Neuronal stem cell (in vitro differentiated cells): ENCODE measurements at places on chromosomes 6 and 20.

- H3K4me1 ChIP-seq = no peaks in the 10 kb centered on the region
- H3K27ac ChIP-seq = no peak overlapping the region
- no peak overlapping the region for H3K4me3 ChIP-seq
- peaks cover 92% of the 10 kb centered on the region for H3K36me3 ChIP-seq
- no peaks in the 10 kb centered on the region for H3K27me3 ChIP-seq
Observed at GRCh38 chr6:36969988-36970891, 15.7 kb downstream of the PI16 start.

- DNase-seq = no peak
- H3K4me3 ChIP-seq = no peak overlapping the region
- no peaks in the 10 kb centered on the region for H3K4me1 ChIP-seq
- peaks cover 34% of the 10 kb centered on the region for H3K27me3 ChIP-seq
- H3K27ac ChIP-seq = no peak overlapping the region
- H3K36me3 ChIP-seq = no peaks in the 10 kb centered on the region
Observed at GRCh38 chr20:36315545-36316351, 9.6 kb downstream of the DLGAP4 start.

DNA sequence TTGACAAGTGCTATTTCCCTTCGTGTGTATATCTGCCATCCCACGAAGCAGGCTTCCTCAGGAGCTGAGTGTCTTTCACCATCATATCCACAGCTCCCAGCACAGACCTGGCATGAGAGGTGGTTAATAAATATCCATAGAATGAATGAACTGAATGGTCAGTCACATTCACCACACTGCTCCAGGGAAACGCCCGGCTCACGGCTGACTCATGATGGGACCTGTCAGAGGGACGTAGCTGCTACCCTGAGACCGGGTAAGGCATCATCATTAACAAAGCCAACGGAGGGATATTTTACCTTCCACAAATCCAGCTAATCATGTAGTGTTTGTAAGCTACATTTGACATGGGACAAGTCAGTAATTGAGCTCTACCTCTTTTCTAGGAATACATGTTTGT, 12.5 kb downstream of the AGPAT4 start:
- H3K36me3 ChIP-seq = peaks cover 19% of the 10 kb centered on the region
- DNase-seq = no peak
- H3K27me3 ChIP-seq = no peaks in the 10 kb centered on the region
- H3K27ac ChIP-seq = no peak overlapping the region
- no peak overlapping the region for H3K4me3 ChIP-seq

DNA sequence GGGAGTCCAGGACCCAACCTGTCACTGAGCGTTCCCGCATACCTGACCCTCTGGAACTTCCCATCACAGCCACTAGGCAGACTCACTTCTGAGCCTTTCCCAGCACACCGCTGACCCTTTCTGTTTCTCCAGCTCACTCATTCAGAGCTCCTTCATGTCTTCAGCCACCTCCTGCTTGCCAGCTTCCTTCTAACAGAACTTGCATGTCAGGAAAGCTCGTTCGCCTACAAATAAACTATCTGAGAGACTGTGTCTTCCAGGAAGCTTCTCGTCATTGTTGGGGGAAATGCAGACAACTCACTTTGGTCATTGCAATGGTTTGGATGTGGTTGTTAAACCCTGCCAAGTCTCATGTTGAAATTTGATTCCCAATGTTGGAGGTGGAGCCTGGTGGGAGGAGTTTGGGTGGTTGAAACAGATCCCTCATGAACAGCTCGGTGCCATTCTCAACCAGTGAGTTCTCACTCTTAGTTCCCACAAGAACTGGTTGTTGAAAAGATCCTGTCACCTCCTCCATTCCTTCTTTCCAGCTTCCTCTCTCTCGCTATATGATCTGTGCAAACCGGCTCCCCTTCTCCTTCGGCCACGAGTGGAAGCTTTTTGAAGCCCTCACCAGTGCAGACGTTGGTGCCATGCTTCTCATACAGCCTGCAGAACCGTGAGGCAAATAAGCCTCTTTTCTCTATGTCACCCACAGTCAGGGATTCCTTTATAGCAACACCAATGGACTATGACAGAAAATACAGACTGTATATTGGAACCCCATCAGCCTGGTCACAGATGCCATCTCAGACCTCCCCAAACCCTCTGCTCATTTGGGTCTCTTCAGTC, 1.4 kb upstream of the MUC21 start:
- H3K27me3 ChIP-seq = no peaks in the 10 kb centered on the region
- peak overlapping the region; percentile 30 for H3K27ac ChIP-seq
- peak; percentile 21 for DNase-seq
- no peaks in the 10 kb centered on the region for H3K36me3 ChIP-seq

- no peaks in the 10 kb centered on the region for H3K36me3 ChIP-seq
- H3K4me1 ChIP-seq = peaks cover 29% of the 10 kb centered on the region
- DNase-seq = peak; percentile 70
- peak overlapping the region; percentile 92 for H3K27ac ChIP-seq
- no peak overlapping the region for H3K4me3 ChIP-seq
Observed at GRCh38 chr20:58883241-58883691, 30.8 kb downstream of the GNAS start.

DNA sequence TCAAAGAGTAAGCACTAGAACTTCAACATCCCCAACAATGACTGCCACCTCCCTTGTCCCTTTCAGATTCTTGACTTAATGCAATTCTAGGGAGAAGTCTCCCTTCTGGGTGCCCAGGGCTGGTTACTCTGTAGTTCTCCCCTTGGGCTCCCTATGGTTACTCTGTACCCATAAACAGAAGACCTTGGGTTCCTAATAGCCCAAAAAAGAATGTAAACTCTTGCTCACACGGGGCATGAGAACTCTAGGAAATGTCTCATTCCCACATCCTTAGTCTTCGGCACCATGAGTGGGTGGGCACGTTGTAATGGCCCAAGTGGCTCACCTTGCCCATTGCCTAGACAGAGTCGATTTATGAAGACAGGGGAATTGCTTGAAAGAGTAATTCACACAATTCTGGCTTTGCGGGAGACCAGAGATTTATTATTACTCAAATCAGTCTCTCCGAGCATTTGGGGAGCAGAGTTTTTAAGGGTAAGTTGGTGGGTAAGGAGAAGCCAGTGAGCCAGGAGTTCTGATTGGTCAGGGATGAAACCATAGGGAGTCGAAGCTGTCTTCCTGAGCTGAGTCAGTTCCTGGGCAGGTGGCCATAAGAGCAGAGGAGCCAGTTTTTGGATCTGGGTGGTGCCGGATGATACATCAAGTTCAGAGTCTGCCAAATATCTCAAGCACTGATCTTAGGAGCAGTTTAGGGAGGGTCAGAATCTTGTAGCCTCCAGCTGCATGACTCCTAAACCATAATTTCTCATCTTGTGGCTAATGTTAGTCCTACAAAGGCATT, 61.2 kb upstream of the SIRPG start:
- H3K36me3 ChIP-seq = no peaks in the 10 kb centered on the region
- H3K27ac ChIP-seq = no peak overlapping the region
- no peak for DNase-seq
- H3K27me3 ChIP-seq = peaks cover 8% of the 10 kb centered on the region
- no peak overlapping the region for H3K4me3 ChIP-seq
- no peaks in the 10 kb centered on the region for H3K4me1 ChIP-seq

DNA sequence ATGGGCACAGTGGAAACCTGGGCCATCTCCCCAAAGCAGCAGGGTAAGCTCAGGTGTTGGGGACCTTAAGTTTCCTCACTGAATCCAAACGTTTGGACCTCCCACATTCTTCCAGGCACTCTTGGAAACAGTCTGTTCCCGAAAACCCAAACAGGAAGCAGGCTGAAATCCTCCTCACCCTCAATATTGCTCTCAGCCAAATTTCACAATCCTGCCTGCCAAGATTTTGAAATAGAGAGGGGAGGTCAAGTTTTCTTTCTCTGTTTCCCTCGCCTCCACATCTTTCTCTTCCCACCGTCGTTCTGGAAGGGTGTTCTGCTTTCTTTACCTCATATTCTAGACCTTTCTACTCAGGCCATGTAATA, 392.0 kb upstream of the SASH1 start:
- H3K27me3 ChIP-seq = peaks cover 46% of the 10 kb centered on the region
- no peak for DNase-seq
- H3K4me1 ChIP-seq = no peaks in the 10 kb centered on the region

DNA sequence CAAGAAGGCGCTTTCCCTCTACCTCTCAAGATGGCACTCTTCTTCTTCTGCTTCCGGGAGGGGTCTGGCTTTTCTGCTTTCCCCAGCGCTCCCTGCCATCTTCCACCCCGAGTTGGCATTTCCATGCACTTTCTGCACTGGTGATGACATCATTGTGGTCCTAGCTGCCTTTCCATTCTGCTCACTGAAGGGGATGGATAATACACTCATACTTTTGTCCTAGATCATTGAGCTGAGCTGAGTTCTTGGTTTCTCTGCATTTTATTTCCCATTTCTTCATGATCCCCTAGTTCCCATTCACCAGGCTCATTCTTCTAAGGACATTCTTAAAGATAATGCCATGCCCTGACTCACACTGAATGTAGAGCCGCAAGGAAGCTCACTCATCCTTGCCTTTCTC, 96.7 kb downstream of the EDN1 start:
- H3K27ac ChIP-seq = no peak overlapping the region
- no peaks in the 10 kb centered on the region for H3K4me1 ChIP-seq
- DNase-seq = no peak
- H3K36me3 ChIP-seq = no peaks in the 10 kb centered on the region

- no peak for DNase-seq
- H3K27ac ChIP-seq = no peak overlapping the region
- H3K27me3 ChIP-seq = no peaks in the 10 kb centered on the region
- no peaks in the 10 kb centered on the region for H3K36me3 ChIP-seq
- no peak overlapping the region for H3K4me3 ChIP-seq
Observed at GRCh38 chr6:131894493-131895424, 56.4 kb downstream of the CCN2 start.

DNA sequence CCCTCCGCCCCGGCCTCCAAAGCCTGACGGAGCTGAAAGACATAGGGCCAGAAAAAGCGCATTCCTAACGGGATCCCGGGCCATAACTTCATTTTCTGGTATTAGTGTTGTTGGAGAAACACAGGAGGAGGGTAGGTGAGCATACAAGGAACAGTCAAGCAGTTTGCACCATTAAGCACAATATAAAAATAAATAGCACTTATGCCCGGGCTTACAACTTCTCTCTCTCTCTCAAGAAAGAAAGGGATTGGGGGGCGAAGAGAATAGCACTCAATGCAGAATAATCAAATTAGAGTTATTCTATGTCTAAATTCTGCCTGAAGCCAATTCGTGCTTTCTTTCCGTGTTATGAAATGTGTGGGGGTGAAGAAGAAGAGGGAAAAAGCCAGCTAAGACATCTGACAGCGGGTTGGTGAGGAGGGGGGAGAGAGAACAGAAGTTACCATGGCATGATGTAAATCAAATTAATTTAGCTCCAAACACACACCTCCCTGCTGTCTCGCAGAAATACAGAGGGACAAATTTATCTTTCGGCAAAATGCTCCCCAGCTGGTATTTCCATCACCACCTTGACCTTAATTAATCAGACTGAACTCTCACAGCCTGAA, 508 bp upstream of the METTL24 start:
- no peak for DNase-seq
- no peaks in the 10 kb centered on the region for H3K36me3 ChIP-seq
- H3K4me1 ChIP-seq = peaks cover 27% of the 10 kb centered on the region
- H3K27me3 ChIP-seq = no peaks in the 10 kb centered on the region
- no peak overlapping the region for H3K27ac ChIP-seq
- H3K4me3 ChIP-seq = peak overlapping the region; percentile 78

GRCh38 chr6:137237413-137238170, 18.4 kb upstream of the IFNGR1 start:
- no peak overlapping the region for H3K27ac ChIP-seq
- no peaks in the 10 kb centered on the region for H3K4me1 ChIP-seq
- no peak overlapping the region for H3K4me3 ChIP-seq
- no peaks in the 10 kb centered on the region for H3K27me3 ChIP-seq
- no peaks in the 10 kb centered on the region for H3K36me3 ChIP-seq
- no peak for DNase-seq

DNA sequence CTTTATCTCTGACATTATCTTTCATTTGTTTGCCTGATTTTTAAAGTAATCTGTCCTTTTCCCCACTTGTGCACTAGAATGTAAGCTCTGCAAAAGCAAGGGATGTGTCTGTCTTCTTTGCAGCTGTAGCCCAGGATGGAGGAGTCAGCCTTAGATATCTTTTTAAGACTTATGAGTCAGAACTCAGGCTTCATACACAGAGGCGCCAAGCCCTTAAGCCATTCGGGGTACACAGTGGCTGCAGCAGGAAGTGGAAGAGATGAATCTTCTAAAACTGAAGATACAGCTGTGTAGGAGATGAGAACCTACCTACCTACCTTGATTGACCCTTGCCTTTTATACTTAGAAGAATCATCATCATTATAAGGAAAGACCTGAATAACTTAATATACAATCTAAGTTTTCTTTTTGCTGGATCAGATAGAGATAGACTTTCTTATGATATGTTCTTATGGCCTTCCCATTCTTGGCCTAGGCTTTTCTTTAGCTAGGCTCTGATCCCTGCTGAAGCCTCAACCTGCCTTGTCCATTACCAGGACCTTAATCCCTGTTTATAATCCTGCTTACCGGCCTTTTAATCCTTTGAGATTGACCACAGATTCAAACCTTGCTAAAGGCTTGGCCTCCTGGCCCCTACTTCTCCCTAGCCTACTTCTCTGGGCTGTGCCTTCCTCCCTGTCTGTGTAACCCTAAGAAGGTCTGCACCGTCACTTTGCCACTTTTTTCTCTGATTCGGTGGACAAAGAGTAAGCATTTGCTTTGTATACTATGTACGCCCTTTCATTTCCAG, 304.5 kb downstream of the PRL start:
- H3K36me3 ChIP-seq = no peaks in the 10 kb centered on the region
- no peaks in the 10 kb centered on the region for H3K27me3 ChIP-seq
- no peak for DNase-seq
- no peak overlapping the region for H3K27ac ChIP-seq
- H3K4me3 ChIP-seq = no peak overlapping the region

DNA sequence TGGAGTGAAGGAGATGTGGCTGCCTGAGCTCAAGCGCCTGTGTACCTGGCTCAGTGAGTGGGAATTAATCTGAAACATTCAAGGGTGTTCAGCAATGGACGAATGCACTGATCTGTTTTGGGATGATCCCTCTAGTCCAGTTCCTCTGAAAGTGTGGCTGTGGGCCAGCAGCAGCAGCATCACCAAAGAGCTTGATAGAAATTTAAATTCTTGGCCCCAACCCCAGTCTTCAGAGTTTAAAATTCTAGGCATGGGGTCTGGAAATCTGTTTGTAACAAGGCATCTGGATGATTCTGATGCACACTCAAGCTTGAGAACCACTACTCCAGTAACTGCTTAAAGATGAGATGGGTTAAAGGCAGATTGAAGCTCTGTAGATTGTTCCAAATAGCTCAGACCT, 59.2 kb downstream of the STMND1 start:
- H3K27ac ChIP-seq = no peak overlapping the region
- H3K4me1 ChIP-seq = no peaks in the 10 kb centered on the region
- H3K36me3 ChIP-seq = no peaks in the 10 kb centered on the region
- DNase-seq = no peak
- H3K4me3 ChIP-seq = no peak overlapping the region
- H3K27me3 ChIP-seq = no peaks in the 10 kb centered on the region

GRCh38 chr6:16822529-16822928, 61.3 kb upstream of the ATXN1 start:
- no peaks in the 10 kb centered on the region for H3K36me3 ChIP-seq
- H3K4me1 ChIP-seq = no peaks in the 10 kb centered on the region
- H3K27me3 ChIP-seq = no peaks in the 10 kb centered on the region
- DNase-seq = no peak
- H3K27ac ChIP-seq = no peak overlapping the region
- no peak overlapping the region for H3K4me3 ChIP-seq

GRCh38 chr6:1972962-1973361, 272.4 kb downstream of the GMDS start:
- no peaks in the 10 kb centered on the region for H3K4me1 ChIP-seq
- H3K4me3 ChIP-seq = no peak overlapping the region
- H3K27me3 ChIP-seq = no peaks in the 10 kb centered on the region
